Endothelial cell of umbilical vein (primary cell): ENCODE measurements at places on chromosomes 2 and 18.

DNA sequence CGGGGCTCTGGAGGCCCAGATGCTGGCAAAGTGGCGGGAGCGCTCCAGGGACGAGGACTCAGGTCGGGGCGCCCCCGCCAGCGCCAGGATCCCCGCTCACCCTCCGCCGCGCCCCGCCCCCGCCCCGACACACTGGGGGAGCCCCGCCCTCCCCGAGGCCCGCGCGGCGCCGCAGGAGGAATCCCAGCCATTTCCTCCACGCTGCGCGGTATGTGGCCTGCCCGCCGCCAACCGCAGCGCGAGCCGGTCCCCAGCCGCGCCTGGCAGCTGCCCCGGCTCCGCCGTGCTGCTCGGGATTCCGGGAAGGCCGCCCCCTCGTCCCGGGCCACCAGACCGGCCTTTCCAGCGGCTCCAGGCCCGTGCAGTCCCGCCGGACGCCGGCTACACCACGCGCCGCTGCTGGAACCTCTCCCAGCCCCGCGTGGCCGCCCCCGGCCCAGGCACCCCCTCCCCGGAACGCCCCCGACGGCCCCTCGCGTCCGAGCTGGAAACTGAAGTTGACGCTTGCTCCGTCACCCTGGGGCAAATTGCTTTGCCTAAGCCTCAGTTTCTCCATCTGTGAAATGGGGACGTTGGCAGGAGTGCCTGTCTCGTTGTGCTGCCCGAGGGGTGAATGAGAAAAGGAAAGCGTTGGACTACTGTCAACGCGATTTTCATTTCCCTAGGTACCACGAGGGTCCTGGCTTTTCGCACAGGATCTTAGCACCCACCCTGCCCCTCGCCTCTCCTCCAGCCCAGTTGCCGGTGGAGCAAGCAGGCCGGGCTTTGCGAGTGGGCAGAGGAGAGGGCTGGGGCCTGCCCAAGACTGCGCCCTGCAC lies 53.6 kb downstream of the PKDCC start:
- peak; percentile 42 for DNase-seq

- DNase-seq = no peak
Measured at GRCh38 chr2:132645176-132645575, 24.8 kb downstream of the LYPD1 start.

DNA sequence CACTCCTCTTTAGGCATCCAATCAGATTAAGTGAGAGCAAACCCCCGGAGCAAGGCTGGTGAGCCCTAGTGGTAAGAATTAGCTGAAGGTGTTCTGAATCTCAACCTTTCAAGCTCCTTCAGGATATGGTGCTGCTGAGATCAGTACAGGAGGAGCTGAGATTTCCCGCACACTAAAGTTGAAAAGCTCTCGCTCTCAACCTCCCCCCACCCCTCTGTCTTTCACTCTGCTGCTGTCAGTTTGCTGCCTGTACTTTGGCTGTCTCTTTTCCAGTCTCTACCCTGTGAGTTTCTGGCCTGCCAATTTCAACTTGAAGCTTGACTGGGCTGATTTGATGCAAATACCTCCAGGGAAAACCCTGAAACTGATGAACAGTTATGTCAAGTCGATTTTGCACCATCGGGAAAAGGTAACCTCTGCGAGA lies 15.7 kb downstream of the ZEB2 start:
- no peak for DNase-seq

DNA sequence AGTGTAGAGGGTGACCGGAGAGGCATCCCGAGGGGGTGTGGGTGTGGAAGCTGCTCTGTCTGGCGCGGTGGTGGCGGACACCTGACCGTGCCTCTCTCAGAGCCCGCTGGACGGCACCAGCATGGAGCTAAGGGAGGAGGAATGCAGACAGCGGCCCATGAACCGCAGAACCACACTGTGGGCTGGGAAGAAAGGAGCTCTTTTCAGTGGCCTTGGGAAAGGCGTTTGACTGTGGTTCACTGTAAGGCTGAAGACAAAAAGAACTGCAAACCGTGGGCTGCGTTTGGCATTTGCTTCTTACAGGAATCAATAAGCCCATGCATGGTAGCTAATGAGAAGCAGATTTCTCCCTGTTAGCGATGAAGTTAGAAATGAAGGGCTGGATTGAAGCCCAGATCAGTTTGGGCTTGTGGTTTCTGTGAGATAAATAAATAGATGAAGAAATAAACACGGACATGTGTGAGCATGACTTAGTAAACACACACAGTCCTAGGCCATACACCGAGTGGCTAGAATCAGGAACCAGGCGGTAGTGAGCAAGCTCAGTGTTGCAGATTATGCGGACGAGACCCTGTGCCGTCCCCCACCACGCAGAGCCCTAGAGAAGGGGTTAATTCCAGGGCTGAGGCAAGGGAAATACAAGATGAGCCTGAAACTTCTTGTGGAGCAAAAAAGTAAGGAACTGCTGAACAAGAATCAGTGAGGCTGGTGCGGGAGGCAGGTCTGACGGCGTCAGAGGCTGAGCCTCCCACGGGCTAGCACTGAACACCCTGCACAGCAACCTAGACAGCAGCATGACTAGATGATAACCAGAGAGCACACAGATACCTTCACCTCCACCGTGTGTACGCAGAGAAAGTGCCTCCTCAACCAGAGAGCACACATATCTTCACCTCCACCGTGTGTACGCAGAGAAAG lies 29.3 kb upstream of the NFATC1 start:
- DNase-seq = no peak

- no peak for DNase-seq
Measured at GRCh38 chr2:205656461-205656860, 25.8 kb upstream of the NRP2 start.

- DNase-seq = no peak
Measured at GRCh38 chr2:66845307-66845706, 410.4 kb downstream of the MEIS1 start.

GRCh38 chr18:26736301-26736700 lies 129.2 kb downstream of the AQP4 start:
- DNase-seq = no peak

DNA sequence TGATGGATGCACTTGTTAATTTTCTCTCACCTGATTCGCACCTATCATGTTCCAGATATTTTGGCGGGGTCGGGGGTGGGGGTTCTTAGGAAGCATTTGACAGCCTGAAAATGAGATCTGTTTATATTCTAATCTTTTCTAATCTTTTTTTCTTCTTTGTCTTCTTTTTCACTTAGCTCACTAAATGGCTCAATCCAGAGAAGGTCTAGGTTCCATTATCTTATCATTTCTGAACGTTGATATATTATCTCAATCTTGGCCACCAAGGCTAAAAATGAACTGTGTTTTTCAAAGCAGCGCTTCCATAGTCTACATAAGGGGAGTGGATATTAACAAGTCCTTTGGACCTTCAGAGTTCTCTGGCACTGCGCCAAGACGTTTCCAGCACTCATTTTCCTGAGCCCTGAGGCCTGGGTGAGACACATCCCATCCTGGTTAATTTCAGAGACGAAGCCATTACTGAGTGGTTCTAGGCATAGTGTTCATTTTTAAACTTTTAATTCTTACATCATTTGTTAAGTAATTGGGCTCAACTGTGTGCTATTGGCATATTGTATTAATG lies 229.0 kb downstream of the SOX11 start:
- DNase-seq = no peak

- no peak for DNase-seq
Measured at GRCh38 chr18:4236940-4237663, 218.0 kb downstream of the DLGAP1 start.

GRCh38 chr18:40292985-40293710 lies 1661.9 kb upstream of the PIK3C3 start:
- DNase-seq = no peak

- DNase-seq = peak; percentile 81
Measured at GRCh38 chr18:6624661-6625311, 104.7 kb upstream of the ARHGAP28 start.

DNA sequence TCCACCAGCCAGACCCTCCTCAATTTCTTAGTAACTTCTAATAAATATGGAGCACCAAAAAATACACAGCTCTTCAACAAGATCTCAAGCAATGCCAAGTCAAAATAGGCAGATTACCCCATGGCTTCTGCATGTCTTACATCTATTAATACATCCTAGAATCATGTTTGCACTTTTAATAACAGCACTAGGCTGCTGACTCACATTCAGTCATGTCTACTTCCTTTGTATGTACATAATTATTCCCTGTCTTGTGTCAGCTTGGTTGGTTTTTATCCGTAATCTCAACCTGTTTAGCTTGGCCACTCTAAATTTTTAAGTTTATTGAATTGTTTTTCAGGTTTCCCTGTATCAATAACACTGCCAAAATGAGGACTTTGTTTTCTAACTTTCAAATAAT lies 420.1 kb upstream of the ACVR2A start:
- no peak for DNase-seq

DNA sequence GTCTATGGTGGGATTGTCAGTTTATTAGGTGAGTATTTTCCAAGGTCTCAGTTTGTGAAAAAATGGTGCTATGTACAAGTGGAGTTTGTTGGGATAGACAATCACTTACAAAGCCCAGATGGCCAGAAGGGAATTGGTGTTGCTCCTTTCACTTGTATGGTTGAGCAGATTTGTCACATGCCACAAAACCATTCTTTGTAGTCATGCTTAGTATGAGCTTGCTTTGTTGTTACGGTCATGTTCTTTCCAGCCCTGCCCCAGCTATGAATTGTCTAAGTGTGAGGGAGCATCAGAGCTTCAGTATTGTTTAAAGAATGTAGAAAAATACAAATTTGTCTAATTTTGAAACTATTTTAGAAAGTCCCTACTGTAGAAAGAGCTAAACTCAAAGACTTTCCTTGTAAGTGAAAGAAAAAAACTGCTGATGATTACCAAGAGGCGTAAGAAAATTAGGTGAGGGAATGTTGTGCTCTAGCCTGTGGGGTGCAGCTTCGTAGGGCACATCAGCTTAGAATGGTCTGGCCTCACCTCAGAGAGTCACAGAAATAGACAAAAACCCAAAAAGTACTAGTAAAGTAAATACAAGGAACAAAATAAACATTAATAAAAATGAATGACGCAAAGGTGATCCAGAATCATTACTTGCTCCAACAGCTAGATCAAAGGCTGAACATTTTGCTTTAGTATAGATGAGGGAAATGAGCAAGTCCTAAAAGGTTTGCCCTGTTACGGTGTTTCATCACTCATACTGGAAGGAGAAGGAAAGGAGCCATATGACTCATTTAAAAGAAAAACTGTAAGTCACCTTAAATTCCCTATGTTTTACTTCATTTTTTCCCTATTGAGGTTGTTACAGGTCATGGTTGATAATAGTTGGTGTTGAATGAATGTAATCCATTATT lies 9.2 kb downstream of the TGIF1 start:
- DNase-seq = peak; percentile 65

DNA sequence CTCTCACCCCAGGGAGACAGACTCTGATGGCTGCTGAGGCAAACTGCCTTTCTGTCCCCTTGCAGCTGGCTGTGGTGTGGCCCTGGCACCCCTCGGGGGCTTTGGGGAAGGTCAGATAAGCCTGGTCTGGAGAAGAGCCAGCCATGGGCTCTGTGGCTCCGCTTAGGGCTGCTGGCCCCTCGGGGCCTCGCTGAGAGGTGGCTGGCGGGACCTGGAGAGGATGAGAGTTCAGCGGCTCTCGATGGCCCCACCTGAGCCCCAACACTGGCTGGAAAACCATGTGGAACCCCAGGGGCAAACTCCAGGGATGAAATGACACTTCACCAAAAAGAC lies 56.1 kb upstream of the ASAP2 start:
- DNase-seq = no peak

DNA sequence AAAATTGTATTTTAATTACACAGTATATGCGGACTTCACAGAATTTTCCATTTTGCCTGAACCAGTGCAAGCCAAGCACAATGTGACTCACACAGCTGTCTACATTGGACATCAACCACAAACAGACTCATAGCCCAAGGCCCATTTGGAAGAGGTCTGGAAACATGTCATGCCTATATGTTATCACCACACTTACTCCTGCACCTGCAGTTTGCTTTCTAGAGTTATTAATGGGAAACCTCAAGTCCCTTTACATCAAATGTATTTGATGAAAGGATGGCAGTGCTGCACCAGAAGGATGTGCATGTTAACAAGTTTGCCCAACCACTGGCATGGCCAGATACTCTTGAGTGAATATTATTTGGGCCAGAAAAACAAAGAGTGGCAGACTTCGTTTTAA lies 548.9 kb upstream of the CDH2 start:
- DNase-seq = no peak

DNA sequence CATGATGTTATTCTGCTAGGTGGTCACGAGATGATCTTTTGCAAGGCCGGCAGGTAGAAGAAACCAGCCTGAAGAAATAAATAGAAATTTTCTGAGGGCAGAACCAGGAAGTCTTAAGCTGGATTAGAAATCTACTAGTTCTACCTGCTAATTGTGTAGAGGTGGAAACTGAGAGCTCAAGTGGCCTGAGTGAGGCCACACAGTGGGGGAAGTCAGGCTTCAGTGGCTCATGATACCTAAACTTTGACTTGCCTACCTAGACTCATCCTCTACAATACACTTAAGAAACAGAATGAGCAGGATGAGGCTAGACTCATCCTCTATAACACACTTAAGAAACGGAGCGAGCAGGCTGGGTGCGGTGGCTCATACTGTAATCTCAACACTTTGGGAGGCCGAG lies 134.9 kb upstream of the NDUFV2 start:
- no peak for DNase-seq

- no peak for DNase-seq
Measured at GRCh38 chr2:137173463-137173862, 408.1 kb downstream of the THSD7B start.

DNA sequence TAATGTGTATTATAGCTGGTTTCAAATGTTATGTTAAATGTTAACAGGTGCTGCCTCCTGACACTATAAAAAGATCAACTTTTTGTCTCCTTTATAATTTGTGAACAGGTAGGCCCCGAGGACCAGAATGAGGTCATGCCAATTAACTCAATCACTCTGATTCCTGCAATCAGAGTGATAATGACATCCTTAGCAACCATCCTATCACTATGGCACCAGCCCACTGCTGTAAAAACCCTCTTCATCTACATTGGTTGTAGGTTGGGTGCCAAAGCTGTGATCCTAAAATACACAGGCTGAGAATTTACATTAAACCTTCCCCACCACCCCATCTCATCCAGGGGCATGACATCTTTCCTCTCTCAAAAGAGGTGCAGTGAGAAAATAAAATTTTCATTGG lies 103.5 kb downstream of the CPO start:
- DNase-seq = no peak
